CD4-positive, alpha-beta T cell treated with Interleukin-10 for 1 hour (primary cell): ENCODE measurements at places on chromosomes 2 and 18.

DNA sequence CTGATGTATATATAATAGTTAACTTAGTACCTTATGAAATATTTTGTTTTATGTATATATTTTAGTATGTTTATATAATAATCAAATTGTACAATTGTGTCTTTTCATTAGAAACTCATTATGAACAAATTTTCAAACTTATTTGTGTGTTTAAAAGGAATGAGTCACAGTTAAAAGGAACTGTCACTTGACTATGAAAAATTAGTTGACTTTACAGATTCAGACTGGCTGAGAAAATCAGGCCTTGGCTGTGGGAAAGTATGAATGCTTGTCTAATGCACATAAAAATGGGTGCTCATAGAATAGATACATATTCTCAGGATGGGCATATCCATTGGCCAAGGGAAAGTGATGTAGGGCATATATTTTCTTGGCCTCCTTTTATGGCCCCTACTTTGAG is 576.8 kb downstream of the SATB2 start:
- no peak for DNase-seq

DNA sequence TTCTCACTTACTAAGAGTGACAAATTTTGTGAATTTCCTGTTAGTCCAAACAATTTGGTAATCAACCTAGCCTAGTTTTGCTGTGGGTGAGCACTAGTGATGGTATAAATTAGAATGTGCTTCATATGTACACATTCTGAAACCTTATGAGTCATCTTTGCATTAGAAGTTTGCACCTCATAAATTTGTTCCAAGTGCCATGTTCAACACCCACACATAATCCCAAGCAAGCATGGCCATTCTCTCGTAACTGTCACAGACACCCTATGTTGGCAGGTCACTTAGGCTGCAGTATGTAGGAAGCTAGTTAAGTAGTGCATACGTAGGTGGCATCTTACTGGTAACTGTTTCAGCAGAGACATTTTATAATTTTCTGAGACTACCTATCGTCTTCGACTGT is 46.9 kb downstream of the NAB1 start:
- DNase-seq, result peak; percentile 27

- no peak for DNase-seq
These were observed 241.2 kb downstream of the ATAD2B start for GRCh38 chr2:23685706-23686105.

DNA sequence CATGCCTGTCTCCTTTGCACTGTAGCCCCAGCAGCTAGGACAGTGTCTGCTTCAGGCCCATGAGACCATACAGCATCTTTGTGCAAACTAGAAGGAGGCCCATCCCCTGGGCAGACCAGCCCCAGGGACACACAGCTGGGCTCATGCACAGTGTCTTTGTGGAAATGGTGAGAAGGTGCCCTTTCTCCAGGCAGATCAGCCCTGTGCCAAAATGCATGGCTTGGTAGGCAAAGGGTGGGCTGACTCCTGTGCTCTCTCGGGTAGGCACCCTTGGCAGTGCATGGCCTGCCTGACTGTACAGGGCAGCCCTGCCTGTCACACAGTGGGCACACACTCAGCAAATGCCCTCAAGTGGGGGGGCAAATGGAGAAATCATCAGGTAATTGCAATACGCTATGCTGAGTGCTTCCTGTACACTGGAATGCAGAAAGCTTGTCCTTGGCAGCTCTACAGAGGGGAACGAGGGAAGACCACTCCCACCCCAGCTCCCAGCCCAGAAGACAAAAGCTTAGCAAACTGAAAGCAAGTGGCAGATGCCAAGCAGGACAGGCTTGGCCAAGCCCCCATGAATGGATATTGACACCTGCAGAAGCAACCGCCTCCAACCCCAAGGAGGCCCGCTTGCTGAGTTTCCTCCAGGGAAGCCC is 21.6 kb downstream of the TNS1 start:
- no peak for DNase-seq

DNA sequence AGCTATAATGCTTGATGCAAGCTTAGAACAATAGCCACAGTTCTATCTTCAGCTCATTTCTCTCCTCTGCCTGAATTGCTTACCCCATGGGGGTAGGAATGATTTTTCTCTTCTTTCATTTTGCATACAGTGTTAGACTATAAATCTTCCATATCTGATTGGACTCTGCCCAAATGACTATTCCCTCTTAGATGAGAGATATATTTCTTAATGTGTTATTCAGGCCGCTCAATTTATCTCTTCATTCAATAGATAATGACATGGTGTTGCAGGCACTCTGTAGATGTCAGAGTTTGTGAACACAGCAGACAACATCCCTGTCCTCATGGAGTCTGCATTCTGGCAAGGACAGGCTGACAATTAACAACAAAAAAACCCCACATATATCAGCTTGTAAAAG is 443.7 kb upstream of the CELF4 start:
- DNase-seq, result no peak

GRCh38 chr2:85538507-85539360 is at the start of gene MAT2A:
Gene MAT2A (plus strand): TSS chr2:85539168. CDS start chr2:85539288, 120 bp downstream.
- peak; percentile 91 for DNase-seq

- no peak for DNase-seq
These were observed 81.6 kb downstream of the TWIST2 start for GRCh38 chr2:238929242-238930081.

DNA sequence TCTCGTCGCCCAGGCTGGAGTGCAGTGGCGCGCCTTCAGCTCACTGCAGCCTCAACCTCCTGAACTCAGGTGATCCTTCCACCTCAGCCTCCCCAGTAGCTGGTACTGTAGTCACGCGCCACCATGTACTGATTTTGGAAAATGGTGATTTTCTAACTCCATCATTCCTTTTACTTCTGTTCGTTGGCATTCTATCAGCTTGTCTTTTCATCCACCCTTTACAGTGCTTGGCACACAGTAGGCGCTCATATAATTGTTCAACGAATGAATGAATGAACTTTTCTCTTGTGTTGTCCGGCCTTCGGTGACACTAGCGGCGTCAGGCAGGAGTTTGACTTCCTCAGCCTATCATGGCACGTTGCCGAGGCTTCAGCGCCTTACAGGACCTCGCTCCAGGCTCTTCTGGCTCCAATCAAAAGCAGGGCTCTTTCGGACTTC is 373 bp upstream of the MTHFD2 start:
- DNase-seq, result no peak

GRCh38 chr2:112140205-112140802 is 2.1 kb downstream of the FBLN7 start:
- DNase-seq, result no peak

- no peak for DNase-seq
These were observed 112.8 kb downstream of the CDC42EP3 start for GRCh38 chr2:37558623-37559022.

DNA sequence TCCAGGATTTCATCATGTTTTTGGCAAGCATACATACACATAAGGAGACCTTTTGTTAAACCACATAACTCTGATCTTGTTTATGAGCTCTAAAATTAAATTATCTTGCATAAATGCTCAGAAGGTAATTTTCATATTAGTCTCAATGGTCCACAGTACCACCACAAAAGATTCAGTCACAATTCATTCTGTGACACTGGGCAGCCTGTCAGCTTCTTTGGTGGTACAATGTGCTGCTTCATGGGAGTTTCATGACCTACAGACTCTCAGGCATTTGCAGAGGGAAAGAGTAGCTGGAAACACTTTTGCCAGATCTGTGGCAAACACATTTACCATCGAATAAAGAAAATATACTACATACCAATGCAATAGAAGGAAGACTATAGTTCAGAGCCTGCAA is 51.3 kb upstream of the ZNF397 start:
- DNase-seq, result no peak

- DNase-seq, result peak; percentile 65
These were observed 10.6 kb upstream of the HOXD4 start for GRCh38 chr2:176140513-176141317.

- DNase-seq, result no peak
These were observed 42.7 kb downstream of the ST6GAL2 start for GRCh38 chr2:106843001-106843909.

GRCh38 chr2:80074321-80075070 is 230.1 kb downstream of the LRRTM1 start:
- no peak for DNase-seq

DNA sequence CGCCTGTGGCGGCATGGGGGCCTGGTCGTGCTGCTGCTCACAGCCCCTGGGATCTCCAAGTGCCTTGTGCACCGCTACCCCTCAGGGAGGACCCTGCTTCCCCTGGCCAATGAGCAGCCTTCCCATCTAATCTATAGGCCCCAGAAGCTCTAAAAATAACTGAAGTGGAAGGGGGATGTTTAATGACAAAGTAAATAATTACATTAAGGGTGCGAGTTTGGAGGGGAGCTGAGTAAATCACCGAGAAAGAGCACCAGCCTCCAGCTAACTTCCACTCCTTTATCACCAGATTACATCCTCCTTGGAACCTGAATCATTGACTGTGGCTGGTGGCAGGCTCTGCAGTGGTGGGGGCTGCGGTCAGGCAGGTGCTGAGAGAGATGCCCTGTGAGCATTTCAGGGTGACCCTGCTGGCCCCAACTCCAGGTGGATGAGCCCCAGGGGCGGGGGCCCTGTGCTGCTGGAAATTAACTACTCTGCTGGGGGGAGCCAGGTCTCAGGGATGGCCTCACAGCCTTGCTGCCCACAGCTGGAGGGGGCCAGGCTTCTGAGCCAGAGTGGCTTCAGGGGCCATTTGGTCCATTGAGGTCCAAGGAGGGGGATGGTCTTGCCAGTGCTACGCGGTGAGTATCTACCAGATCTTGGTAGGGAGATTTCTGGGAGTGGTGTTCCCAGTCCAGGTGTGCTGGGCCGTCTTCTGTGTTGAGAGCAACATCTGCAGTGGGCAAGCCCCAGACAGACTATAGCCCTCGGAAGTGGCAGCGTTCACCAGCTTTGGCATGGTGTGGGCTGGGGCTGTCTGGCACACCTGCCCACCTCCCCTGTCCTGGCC is 74.2 kb downstream of the GLI2 start:
- DNase-seq, result no peak

DNA sequence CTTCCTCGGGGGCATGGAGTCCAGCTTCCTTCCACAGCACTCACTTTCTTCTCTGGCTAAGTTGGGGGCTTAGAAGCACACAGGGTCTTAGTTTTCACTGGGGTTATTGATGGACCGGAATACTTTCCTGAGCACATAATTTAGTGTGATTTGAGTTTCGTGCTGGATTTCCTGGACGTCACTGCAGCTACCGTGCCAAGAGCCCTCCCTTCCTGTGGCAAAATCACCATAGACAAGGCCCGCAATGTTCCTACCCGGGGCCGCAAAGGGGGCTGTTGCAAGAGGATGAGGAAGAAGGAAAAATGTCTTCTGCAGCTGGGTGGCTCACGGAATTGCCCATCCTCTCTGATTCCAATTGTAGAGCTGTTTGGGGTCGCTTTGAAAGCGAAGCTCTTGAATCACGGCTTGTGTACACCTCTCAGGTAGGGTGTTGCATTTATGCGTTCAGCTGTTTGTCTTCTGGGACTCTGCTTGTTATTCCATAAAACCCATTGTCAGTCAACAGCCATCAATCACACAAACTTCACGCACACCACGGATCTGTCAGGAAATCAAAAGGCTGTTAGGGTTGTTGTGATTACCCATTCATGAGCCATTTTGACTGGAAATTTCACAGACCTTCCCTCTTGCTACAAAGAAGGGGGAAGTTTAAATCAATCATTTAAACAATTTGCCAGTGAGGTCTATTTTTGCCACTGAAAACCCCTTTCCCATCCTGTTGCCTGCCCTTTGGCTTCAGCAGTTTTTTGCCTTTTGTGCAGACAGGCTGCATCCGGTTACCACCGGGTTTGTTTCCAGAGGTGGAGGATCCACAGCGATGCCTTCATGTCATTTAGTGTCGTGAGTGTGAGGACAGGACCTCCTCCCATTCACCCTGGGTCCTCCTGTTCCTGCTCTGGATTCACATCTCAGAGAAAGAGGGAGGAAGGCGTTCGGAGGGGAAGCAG is 36.0 kb downstream of the SMIM21 start:
- no peak for DNase-seq

DNA sequence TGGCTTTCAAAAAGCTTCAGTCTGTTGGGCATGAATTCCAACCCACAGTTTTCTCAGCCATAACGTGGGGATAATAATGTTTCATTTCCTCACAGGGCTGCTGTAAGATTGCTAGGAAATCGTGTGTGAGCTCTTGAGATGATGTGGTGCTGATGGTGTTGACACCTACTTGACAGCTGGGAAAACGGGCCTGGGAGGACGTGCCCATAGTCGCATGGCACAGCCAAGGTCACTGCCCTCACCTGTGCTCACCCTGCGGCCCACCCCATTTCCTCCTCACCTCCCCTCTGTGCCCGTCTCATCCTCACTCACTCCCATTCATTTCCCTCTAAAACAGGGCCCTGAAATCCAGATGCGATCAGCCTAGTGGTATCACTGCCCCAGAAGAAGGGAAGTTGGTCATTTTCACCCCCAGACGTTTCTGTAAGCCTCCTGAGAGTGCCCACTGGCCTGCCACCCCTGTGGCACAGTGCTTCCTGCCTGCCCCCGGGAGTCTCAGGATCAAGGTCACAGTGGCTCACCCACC is 33.0 kb downstream of the DPYSL5 start:
- DNase-seq, result no peak

DNA sequence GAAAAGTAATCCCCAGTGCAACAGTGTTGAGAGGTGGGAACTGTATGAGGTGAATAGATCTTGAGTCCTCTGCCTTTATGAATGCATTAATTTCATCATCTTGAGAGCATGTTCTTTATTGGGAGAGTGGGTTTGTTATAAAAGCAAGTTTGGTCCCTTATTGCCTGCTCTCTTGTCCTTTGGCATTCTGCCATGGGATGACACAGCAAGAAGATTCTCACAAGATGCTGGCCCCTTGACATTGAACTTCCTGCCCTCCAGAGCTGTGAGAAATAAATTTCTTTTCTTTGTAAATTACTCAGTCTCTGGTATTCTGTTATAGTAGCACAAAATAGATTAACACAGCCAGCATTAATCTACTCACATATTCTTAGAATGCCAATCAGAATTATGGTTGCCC is 108.6 kb downstream of the EHBP1 start:
- no peak for DNase-seq

DNA sequence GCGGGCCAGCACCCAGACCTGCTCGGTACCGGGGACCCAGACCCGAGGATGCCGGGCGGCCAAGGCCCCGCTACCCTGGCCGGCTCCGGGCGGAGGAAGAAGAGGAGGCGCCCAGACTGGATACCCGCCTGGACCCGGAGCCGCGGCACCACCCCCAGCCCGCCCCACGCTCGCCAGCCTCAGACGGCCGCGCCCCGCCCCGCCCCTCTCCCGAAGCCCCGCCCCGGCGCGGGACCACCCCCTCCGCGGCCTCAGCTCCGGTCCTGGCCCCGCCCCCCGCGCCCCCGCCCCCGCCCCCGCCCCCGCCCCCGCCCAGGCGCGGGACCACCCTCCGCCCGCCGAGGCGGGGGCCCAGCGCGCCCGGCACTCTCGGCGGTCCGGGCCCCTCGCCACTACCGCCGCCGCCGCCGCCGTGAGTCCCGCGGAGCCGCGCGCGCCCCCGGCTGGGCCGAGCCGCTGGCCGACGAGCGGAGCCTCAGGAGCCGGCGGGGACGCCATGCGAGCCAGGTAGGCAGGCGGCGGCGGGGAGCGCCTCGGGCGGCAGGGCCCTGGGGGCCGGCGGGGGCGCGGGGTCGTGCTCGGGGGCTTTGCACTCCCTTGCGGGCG is at the start of gene SH3BP4:
TSS of gene SH3BP4 (plus strand) at position 354 of the 606 bp plus-strand sequence. CDS start 82,986 bp downstream, outside the sequence.
- DNase-seq, result peak; percentile 10

DNA sequence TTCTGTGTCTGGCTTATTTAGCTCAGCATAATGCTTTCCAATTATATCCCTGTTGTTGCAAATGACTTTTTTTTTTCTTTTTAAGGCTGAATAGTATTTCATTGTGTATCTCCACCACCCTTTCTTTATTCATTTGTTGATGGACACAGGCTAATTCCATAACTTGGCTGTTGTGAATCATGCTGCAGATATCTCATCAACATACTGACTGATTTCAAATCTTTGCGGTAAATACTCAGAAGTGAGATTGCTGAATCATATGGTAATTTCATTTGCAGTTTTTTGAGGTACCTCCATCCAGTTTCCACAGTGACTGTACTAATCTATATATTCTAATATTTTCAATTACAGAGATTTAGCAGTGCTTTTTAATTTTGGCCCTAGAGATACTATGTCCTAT is 266.2 kb downstream of the TMX3 start:
- DNase-seq, result no peak
